Putamen (tissue), 1 donor: ENCODE measurements at places on chromosomes 1 and 21.

DNA sequence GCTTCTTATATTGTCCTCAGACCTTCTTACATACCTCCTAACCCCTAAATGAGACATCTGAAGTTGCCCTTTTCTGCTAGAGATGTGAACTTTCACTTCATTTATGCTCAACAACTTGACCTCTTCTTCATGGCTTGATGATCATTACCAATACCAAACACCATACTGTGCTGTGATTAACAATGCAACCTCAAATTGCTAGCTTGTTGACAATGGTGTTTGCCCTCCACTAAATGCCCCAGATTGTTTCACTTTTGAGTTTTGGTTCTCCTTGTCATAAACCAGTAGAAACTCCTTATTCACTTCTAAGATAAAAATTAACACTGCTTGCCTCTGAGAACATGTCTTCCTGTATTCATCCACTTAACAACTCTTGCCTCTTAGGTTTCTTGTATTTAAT is 5.6 kb downstream of the JAK1 start:
- no peak for DNase-seq

- no peak for DNase-seq
Measured at GRCh38 chr1:46818591-46818990, 19.7 kb downstream of the CYP4B1 start.

DNA sequence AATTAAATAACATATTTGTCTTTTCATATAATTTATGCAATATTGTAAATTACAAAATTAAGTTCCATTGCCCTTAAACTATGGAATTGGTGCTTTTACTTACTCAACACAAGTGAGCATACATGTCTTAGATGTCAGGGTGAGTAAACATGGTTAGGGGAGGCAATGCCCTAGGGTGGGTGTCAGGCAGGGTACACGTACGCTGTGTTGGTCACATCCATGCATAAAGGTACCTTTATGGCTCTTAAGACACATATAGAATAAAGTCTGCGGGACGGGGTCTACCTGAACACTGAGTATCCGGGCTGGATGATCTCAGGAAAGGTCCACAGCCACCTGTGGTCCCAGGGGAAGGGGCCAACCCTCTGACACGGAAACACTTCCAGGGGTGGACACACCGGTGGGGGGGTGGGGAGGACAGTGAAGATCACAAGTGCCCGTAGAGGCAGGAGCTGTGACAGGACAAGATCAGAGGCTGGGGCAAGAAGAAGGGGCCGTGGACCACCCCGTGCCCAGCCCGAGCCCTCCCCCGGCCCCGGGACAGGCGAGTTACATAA is 720 bp downstream of the LIN9 start:
- DNase-seq, result no peak

DNA sequence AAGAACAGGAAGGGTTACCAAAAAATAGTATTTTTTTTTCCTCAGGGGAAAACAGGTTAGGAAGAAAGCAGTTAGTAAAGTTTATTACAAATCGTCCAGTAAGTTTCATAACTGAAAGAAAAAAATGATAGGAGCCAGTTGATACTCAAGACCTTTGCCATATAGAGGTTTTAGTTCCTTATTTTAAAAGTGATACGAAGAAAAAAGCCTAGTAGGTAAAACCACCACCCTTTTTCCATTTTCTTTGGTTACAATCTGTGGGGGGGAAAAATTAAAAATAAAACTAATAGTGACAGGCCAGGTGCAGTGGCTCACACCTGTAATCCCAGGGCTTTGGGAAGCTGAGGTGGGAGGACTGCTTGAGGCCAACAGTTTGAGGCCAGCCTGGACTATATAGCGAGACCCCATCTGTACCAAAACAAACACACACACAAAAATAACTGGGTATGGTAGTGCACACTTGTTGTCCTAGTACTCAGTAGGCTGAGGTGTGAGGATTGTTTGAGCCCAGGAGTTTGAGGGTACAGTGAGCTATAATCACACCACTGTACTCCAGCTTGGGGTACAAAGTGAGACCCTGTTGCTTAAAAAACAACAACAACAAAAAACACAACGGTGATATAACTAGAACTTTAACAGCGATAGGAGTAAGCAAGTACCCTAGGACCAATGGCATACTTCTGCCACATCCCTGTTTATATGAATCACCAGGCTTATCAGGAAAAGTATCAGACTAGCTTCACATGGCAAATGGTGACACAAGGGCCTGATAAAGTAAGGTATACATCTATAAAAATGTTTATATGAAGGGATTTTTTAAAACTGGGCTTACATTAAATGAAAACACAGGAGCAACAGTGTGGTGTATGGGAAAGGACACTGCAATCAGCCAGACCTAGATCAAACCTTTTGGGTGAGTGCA is 5.4 kb downstream of the TMEM59 start:
- no peak for DNase-seq

DNA sequence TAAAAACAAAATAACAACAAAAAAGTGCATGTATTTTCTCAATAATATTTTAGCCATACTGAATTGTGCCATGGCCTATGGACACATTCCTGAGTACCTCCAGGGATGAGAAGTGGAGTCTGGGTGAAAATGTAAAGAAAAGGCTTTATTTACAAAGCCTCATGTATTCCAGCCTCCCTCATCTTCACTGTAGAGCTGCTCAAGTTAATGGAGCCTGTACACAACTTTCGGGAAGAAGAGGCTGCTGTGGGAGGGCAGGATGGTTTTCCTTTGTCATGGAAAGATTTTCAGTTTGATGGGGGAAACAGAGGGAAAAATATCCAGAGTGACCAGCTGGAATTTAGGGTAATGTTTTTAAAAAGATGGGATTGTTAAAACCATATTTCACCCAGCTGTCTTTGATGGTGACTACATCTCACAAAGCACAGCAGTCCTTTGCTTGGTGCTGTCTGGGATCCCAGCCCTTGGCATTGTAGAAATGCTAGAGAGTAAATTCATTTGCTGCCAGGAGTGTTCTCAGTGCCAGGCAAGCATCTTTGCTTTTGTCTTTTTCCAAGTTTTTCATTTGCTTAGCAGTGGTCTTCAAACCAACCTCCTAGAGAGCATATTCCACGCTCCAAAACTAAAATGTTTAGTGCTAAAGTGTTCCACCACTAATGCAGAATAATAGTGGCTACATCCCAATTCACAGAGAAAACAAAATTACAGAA is 54.9 kb downstream of the DPT start:
- peak; percentile 34 for DNase-seq

DNA sequence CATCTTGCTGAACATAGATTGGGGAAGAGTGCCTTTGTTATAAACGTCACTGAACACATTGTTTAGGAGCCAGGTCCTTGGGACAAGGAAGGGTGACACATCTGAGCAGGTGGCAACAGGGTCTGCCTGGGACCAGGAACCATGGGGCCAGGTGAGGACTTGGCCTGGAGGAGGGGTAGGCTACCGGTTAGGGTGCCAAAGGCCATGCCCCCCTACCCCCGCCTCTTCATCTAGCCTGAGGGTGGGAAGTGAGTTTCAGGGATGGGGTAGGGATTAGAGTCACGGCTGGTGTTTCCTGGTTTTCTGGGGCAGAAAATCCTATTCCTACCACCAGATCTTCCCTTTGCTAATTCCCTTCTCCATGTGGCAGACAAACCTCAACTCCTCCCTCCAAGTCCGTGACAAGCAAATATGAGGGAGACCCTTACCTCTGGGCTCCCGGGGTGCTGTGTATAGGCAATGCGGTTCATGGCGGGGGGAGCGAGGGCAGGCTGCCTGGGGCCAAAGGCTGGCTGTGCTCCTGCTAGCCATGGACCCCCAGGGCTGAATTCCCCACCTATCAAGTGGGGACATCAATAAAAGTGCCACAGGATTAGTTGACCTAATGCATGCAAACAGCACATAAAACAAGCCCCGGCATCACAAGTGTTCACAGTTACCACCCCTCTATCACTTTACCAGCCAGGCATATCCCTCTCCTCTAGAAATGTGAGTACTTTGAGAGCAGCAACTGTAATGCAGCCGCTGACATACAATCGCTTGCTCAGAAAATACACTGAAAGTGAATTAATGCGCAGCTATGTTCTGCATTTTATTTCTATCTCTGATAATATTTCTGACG is 14.5 kb downstream of the CD247 start:
- no peak for DNase-seq

DNA sequence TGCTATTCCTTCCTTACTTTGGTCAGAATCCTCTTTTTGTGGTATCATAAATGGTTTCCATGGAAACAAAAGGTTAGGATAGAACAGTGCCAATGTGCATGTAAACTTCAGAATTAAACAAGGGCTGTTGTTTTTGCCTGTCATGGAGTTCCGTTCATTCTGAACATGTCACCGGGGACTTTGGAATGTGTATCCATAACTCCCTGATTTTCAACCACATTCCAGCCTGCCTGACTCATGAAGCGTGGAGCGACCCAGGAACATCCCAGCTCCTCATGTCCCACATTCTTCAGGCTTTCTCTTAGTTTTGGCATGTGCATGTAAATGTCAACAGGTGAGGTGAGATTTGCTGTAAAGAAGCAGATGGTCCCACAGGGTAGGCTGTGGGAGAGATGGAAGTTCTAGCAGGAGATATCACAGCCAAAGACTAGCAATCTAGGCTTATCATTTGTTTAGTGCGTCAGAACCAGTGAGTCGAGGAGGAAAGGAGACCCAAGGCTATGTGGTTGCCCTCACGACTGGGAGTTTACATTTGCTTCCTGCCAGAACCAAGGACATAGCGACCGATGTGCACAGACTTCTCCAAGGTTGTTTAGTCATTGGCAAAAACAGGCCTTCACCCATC is 23.0 kb upstream of the DNAJC11 start:
- no peak for DNase-seq

DNA sequence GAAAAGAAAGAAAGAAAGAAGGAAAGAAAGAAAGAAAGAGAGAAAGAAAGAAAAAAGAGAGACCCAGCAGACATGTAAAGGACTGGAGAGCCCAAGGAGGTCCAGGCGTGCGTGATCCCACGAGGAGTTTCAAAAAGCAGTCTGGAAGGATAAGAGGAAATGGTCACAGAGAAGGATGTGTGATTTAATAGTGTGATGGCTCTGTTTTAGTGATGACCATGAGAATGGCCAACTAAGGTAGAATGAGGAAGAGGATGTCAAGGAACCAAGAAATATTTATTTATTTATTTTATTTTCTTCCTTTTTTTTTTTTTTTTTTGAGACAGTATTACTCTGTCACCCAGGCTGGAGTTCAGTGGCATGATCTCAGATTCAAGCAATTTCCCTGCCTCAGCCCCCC is 25.5 kb downstream of the PTGS2 start:
- DNase-seq, result no peak

GRCh38 chr21:36909901-36910561 is 56.4 kb downstream of the HLCS start:
- DNase-seq, result peak; percentile 39

- DNase-seq, result no peak
Measured at GRCh38 chr1:7389201-7389905, 381.7 kb upstream of the VAMP3 start.

- DNase-seq, result no peak
Measured at GRCh38 chr1:170096806-170097340, 22.4 kb upstream of the KIFAP3 start.

DNA sequence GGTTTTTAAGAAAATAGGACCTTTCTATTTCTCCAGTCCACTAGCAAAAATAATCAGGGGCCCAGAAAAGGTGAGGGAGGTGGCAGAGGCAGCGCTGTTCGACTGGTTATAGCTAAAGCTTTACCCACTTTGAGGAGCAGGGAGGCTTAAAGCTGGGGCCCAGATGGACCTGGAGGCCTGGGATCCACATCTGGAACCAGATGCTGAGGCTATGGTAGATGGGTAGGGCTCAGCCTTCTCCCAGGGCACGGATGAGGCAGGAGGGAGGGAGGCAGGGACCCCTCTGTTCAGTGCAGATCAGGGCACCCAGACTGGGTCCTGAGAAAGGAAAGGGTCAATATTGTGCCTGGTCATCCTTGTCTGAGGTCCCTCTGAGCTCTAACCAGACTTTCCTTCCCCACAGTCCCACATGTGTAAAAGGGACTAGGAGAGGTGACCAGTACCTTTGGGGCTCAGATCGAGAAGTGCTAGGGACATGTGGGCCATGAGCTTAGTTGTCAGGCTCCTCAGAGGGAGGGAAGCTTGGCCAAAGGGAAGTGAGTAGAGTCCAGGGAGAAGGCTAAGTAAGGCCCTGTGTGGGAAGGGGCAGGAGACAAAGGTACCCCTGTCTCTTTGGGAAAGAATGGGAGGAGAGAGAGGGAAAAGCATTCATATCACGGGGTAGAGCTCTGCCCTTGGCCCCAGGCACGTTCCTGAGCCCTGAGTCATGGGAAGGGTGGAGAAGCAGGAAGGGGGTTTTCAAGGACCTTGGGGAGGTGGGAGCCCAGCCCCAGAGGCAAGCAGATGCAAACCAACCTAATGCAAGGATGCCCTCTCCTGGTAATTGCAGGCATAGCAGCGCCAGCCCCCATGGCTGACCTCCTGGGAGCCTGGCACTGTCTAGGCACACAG is 15.4 kb downstream of the LMNA start:
- DNase-seq, result no peak

DNA sequence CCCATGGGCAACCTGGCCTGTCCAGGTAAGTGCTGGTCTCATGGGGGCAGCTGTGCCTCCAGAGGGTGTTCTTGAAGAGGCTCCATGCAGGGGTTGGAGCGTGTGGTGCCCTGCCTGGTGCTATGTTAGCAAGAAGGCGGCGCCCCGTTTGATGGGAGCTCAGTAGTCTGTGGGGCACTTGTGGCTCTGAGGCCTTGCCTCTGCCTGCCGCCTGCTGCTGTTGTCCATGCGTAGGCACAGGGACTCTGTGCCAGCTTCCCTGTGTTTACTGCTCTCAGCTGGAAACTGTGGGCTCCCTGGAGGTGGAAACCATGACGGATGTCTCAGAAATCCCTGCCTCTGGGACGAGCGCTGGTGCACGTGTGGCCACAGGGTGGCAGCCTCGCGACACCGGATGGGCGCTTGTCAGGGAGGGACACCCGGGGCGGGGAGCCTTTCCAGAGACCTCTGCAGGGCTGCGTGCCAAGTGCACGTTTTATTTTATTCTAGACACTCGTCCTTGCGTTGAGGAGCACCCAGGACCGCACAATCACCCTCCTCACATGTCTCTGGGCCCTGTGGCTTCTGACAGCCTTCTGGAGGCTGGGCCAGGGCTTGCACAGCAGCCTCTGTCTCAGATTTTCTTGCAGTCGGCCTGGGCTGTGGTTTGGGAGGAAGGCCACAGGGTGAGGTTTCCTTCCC is 27.1 kb downstream of the SNAP47 start:
- DNase-seq, result peak; percentile 76

GRCh38 chr1:7667625-7668218 is 103.4 kb upstream of the VAMP3 start:
- peak; percentile 87 for DNase-seq

DNA sequence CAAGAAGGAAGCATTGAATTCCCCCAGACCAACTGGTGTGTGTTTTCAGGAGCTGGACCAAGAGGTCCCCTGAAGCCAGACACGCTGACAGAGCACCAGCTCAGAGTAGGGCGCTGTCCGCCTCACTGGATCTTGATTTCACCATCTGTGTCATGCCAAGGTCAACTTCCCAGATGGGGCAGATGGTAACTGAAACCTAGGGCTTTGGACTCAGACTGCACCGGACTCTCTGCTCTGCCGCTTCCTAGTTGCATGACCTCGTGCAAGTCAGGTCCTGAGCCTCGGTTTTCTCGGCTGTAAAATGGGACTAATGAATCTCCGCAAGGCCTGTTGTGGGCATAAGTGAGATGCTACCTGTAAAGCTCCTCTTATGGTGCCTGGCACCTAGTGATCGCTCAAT is 17.9 kb upstream of the CASZ1 start:
- DNase-seq, result no peak

- DNase-seq, result no peak
Measured at GRCh38 chr21:34284666-34285065, 79.1 kb upstream of the KCNE2 start.
